ENCODE measurements at places on chromosomes 16 and 17.

GRCh38 chr16:85006639-85007038, 4.7 kb downstream of the ZDHHC7 start:
- no peak for DNase-seq

- no peak for DNase-seq
Observed at GRCh38 chr17:56157845-56158244, 4.6 kb downstream of the ANKFN1 start.

DNA sequence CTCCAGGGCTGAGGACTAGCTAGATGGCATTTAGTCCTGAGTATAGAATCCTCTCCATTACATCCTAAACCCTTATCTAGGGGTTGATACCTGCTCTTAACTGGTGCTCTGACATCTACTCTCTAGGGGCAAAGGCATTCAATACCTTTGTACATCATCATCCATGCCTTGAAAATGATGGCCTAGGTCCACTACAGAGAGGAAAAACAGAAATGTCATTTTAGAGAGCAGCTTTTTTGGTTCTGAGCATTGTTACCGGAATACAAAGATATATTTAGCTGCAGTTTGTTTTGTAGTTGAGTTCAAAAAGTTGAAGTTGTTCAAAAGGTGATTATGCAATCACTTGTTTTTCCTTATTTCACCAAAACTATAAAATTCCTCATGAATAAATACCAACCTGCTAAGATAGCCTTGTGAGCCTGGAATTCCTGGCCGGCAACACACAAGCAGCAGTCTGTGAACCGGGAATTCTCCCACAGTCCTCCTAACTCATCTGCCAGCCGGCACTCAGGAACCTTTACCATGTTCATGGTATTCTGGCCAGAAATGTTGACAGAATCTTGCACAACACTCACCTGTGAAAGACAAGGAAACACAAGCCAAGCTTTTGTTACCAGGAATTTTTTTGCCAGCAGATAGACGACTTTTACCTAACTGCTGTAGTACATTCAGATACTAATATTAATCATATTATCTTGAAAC, 35.4 kb downstream of the NXPH3 start:
- no peak for DNase-seq

- no peak for DNase-seq
Observed at GRCh38 chr17:44887971-44888954, 11.0 kb downstream of the EFTUD2 start.

- DNase-seq: peak; percentile 55
Observed at GRCh38 chr17:19533718-19534561, at the start of gene SLC47A1. SLC47A1 (plus strand) TSS chr17:19533854; CDS start chr17:19533940, 86 bp downstream.

DNA sequence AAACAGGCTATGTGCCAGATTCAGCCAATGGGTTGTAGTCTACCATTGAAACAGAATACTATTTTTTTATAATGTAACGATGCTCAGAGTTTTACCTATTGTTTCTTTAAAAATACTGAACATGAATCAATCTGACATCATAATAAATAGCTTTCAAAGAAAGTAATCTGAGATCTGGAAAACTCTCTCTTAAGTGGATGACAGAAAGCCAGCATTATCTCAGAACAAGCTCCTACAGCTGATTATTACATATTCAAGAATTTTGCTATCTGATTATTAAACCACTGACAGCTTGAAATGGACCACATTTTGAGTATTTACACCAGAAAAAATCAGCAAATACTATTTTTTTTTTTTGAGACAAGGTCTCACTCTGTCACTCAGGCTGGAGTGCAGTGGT, 484.2 kb upstream of the SOX9 start:
- no peak for DNase-seq

- DNase-seq: no peak
Observed at GRCh38 chr17:29565643-29566472, 979 bp downstream of the ABHD15 start.

- no peak for DNase-seq
Observed at GRCh38 chr16:72922714-72923113, 125.2 kb downstream of the ZFHX3 start.

- DNase-seq: peak; percentile 22
Observed at GRCh38 chr17:77315551-77316190, 174.9 kb downstream of the SEC14L1 start.

GRCh38 chr17:3040882-3041281, 22.5 kb downstream of the OR1D5 start:
- no peak for DNase-seq

DNA sequence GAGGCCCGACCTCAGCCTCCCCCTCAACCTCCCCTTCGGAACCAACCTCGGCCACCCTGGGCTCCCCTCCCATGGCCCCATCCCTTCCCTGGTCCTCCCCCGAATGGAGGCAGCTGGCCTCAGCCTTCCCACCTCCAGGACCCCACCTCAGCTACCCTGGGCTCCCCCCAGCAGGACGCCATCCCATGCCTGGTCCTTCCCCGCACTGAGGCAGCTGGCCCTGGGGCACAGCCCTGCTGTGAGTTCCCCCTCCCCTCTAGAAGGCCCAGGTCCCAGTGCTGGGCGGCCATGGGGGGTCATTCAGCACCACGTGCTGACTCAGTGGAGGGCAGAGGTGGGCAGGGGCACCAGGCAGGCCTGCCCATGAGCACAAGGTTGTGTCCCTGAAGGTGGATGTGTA, 28.9 kb upstream of the PVALEF start:
- no peak for DNase-seq

GRCh38 chr16:29910819-29911675, 10.8 kb downstream of the ASPHD1 start:
- no peak for DNase-seq

DNA sequence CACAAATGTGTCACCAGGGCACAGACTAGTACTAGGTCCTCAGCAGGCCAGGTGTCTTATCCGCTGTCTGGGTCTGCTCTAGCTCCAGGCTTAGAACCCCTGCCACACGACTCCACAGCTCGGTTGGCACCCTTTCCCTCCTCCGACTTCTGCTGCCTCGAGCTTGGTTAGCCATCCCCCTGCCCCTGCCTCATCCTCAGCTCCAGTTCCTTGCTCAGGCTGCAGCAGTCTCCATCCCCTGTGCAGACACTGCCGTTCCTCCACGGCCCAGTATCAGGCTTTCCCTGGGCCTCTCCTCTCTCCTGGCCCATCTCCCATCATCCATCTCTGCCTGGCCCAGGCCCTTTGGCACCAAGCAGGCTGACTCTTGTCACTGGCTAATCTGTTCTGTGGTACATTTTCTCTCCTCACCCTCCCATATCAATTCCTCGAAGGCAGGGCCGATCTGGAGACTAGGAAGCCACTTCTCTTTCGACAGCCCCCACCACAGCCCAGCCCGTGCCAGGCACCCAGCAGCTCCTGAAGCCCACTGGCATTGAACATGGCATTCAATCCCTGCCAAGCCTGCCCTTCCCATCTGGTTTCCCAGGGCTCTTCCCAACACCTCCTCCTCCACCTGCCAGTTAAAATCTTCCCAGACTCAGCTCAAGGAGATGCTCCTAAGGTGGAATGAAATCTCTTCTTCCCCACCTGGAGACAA, 1.4 kb upstream of the GRN start:
- no peak for DNase-seq

DNA sequence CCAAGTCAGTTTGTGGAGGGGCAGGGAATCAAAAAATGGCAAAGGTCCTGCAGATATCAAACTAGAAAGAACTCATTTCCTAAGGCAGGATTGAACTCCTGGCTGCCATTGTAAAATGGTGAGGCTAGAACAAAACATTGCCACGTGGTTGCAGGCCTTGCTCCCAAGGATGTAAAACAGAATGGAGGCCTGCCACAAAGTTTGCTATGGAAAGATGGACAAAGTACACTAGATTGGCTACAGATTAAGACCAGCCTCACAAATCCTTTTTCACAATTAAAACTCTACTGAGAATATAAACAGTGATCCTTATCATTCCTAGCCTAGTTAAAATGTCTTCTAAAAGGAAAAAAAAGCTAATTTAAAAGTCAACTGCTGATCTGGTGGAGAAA, 30.9 kb downstream of the PHKB start:
- no peak for DNase-seq

DNA sequence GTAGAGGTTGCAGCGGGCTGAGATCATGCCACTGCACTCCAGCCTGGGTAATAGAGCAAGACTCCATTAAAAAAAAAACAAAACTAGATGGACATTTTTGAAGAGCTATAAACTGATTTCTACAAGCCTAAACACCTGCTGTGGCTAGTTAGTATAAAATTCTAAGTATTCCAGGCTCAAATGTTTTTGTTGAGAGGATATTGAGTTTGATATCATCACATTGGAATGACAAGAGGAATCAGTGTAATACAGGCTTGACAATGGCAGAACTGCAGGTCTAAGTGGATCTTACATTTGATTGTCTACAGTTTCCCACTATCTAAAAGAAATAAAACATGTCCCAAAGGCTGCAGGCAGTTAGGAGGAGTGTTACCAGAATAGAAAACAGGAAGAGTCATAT, 23.9 kb upstream of the DLX3 start:
- no peak for DNase-seq

GRCh38 chr16:3637371-3637923, 17.0 kb upstream of the DNASE1 start:
- DNase-seq: no peak

- peak; percentile 72 for DNase-seq
Observed at GRCh38 chr16:79601092-79601930, 774 bp upstream of the MAF start.

GRCh38 chr17:30200106-30200505, 35.4 kb downstream of the SLC6A4 start:
- DNase-seq: no peak

GRCh38 chr16:4018391-4018790, 97.9 kb downstream of the ADCY9 start:
- peak; percentile 71 for DNase-seq

- DNase-seq: no peak
Observed at GRCh38 chr17:61140081-61140786, 259.4 kb upstream of the TBX2 start.

DNA sequence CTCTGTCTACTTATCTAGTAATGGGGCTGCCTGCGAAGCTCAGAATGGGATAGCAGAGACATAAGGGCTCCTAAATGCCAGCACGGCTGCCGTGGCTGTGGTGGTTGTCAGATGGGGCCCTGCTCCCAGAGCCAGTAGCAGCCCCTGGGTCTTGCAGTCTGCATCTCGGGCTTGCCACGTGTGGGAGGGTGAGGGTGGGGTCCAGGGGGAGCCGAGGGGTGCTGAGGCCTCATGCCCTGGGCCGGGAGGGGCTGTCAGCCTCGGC, 88.8 kb upstream of the GSE1 start:
- DNase-seq: no peak

DNA sequence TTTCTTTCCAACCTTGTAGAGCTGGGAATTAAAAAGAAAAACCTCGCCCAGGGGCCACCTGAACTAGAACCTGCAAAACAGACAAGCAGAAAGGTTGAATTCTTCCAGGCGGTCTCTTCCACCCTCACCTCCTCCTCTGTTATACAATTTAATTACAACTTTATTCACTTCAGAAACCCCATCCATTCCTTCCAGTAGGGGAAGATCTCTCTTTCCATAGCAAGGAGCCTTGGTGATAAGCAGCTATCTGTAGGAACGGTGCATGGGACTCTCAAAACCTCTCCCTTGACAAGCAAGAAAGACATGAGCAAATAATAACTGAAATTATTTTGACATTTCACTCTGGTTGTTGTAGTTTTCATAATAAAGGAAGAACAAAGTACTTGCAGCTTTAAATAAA, 176.0 kb downstream of the RBFOX1 start:
- no peak for DNase-seq

DNA sequence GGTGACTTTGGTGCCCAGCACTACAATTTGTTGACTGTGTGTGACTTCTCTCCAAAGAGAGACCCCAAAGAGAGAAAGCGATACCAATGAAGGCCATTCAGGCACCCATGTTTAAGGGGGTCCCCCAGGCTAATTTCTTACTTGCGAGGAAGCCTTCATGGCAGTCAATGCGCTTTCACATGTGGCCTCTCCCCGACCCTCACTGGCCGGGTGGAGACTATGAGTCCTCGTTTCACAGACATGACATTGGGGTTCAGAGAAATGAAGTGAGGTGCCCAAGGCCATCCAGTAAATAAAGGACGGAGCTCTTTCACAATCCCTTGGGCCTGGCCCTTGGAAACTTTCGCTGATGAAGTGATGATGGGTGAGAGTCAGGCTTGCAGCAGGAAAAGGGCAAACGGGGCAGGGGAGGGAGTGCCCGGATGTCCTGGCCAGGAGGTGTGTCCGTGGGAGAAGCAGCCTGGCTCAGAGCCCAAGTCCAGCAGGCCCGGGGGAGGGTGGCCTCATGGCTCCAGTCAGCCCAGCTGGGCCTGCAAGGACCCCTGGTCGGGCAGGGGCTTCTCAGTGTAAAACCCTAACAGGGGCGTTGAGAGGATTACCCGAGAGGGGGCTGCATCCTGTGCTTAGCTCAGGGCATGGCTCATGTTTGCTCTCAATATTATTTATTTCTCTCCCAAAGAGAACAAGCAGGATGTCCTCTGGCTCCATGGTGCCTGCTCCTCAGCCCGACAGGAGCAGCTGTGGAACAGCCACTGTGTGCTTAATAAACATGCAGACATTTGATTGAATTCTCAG, 14.7 kb downstream of the TBX2 start:
- peak; percentile 46 for DNase-seq

GRCh38 chr16:11473728-11474127, 113.0 kb downstream of the LITAF start:
- no peak for DNase-seq

GRCh38 chr17:13888056-13888609, 181.2 kb upstream of the COX10 start:
- peak; percentile 48 for DNase-seq

- no peak for DNase-seq
Observed at GRCh38 chr16:11500700-11501346, 85.9 kb downstream of the LITAF start.

DNA sequence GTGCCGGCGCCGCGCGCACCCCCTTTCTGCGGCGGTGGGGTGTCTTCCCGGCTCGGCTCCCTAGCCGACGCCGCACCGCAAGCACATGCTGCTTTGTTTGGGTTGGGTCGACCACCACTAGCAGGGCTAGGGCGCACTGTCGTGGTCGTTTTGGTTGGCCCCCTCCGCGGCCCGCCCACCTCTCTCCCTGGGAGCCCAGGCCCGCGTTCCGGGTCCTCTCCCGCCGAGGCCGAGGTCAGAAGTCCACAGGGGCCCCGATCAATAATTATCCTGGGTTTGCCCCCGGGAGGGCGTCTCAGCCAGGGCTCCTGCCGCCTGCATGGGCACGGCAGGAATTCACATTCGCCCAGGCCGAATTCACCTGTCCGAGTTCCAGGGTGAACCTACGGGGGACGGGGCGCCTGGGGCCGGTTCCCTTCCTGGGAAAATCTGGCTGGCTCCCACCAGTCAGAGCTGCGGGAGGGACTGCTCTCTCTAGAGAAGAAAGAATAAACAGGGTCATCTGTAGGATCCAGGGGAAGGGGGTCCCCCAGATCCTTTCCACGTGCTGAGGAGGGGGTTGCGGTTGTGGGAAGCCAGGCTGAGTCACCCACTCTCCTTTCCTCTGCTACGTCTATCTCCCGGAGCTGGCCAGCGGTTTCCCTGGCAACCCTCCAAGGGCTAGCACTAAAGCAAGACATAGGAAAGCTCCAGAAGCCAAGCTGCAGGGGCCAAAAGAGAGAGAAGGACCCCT, 584 bp upstream of the STAT5B start:
- DNase-seq: peak; percentile 74

GRCh38 chr16:2881783-2882649, 999 bp upstream of the FLYWCH2 start:
- DNase-seq: no peak

- no peak for DNase-seq
Observed at GRCh38 chr16:53018834-53019416, 33.8 kb downstream of the CHD9NB start.
